ENCODE measurements at places on chromosomes 1 and 21.

GRCh38 chr1:38071312-38072256, 25.0 kb upstream of the POU3F1 start:
- no peak for DNase-seq

DNA sequence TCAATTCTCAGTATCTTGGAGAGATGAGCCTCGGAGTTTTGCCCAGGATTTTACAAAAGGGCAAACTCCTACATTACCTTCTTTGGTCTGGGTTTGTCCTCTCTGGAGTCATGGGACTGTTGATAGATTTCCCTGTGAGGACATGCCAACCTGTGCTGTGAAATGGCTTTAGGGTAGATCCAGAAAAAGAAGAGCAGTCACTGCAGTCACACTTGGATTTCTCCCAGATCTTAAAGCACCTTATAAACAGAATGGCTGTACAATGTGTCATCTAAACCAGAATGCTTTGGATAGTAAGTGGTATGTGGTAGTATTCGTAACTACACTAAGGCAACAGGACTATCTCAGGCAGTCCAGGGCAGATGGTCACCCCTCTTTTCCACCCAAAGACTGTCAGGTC, 1.9 kb upstream of the CSRP1 start:
- DNase-seq = no peak

- no peak for DNase-seq
Measured at GRCh38 chr1:83960669-83961277, 38.2 kb downstream of the TTLL7 start.

DNA sequence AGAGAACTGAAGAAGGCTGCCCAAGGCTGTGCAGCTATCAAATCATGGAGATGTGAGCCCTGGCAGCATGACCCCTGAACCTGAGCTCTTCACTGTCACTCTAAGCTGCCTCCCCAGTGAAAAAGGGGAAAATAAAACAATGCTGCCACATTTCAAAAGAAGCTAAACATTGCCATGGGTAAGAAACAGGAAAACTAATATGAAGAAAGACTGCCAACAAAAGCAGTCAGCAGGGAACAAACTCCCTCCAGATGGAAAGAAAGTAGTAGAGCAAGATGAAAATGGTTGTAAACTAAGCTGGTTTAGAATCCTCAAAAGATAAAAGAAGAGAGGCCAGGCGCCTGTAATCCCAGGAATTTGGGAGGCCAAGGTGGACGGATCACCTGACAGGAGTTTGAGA, 36.2 kb upstream of the CSF1 start:
- DNase-seq = no peak

GRCh38 chr1:177558372-177558771, 387.6 kb downstream of the BRINP2 start:
- DNase-seq = no peak

DNA sequence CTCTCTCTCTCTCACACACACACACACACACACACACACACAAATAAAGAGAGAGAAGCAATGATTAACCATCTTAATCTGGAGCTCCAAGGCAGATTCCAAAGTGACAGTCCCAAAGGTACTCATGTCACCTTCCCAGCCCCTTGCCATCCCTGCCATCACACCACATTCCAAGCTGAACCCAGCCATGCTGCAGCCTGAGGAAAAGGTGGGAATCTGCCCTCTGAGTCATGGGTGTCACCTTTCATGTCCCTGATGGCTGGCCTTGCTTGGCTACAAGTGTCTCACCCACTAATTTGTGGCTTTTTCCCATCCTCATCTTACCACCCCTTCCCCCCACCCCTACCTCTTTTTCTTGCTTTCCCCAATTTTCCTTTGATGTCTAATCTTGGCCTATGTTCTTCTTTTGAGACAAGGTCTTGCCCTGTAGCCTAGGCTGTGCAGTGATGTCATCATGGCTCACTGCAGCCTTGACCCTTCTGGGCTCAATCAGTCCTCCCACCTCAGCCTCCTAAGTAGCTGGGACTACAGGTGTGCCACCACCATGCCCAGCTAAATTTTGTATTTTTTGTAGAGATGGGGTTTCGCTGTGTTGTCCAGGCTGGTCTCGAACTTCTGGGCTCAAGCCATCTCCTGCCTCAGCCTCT, 3.2 kb downstream of the ANXA9 start:
- no peak for DNase-seq

GRCh38 chr1:118982266-118982665, 5.9 kb downstream of the TBX15 start:
- no peak for DNase-seq

GRCh38 chr1:186636786-186637185, 43.4 kb downstream of the PTGS2 start:
- no peak for DNase-seq

GRCh38 chr1:15346346-15347030, 63.2 kb upstream of the EFHD2 start:
- no peak for DNase-seq

- no peak for DNase-seq
Measured at GRCh38 chr1:238727670-238728069, 658.7 kb upstream of the CHRM3 start.

- DNase-seq = no peak
Measured at GRCh38 chr1:205543351-205544301, 39.2 kb downstream of the CDK18 start.

DNA sequence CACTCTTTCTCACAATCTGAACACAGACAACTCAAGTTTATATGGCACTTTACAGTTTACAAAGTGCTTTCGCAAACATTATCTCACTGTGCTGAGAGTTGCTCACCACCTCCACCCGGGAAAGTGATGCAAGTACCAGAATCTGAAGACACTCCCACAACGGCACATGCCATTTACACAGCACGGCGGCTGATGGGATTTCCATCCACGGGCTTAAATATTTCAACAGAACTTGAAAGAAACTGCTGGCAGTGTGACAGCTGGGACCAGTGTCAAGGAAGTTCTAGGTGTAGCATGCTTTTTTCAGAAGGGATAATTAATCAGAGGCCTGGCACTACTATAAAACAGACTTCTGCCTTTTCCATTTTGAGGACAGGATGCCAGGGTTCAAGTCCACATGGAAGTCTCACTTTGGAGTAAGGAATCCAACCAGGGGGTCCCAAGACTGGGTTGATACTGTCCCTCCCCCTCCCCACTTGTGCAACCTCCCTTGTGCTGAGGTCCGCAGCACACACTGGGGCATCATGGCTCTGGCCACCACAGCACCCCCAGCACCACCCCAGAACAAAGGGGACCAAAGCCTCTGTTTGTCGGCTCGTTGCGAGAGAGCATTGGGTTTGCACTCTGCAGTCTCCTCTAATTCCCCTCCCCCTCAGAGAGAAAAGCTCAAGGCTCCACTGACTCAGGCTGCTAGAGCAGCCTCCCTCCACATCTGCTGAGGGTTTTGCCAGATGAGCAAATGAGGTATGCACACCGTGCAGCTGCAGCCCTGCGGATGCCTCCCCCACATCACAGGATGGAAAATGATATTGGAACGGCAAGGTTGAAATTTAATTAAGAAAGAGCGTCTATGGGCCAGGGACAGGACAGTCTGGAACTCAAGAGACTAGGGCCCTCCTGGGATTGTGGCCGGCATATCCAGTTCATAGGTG, 154.9 kb downstream of the TGFBR3 start:
- no peak for DNase-seq

GRCh38 chr1:112393631-112393974, 2.4 kb upstream of the CTTNBP2NL start:
- no peak for DNase-seq
